ENCODE measurements at places on chromosomes 7 and 10. TPM values are rescaled to one million over a fixed set of nuclear protein-coding genes. Genes with fewer than 3 reads are reported as not detected.

- no peak overlapping the region for H3K4me3 ChIP-seq
- DNase-seq = no peak
- H3K4me1 ChIP-seq = no peaks in the 10 kb centered on the region
- H3K27ac ChIP-seq = no peak overlapping the region
- no peaks in the 10 kb centered on the region for H3K27me3 ChIP-seq
These were observed 68.0 kb downstream of the LANCL2 start for GRCh38 chr7:55432939-55433784.

DNA sequence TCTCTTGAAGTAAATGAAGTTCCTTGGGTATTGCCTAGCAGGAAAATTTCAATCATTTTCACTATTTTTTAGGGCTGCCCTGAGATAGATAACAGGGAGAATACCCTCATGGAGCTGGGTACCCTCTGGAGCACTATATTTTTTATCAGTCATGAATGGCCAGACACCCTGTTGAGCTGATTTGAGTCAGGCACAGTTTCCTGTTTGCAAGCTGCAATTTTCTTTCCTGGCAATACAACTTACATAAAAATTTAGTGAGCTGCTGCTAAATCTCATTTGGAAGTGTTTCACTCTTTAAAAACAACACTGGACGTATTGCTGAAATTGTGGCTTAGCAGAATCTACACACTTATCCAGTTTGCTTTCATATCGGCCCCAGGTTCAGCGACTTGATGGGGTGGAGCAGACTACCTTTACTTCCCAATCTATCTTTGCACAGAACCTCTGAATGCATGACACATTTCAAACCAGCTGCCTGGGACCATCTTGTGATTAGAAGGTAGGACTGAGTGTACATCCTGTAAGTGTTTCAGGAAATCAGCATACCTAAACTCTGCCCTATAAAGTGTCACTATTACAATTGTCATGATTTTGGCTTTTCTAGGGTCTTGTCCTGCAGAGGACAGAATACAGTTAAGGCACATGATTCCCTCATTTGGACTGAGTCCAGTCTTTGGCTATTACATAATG, 125.7 kb upstream of the FAM3C start:
- DNase-seq = no peak
- H3K4me1 ChIP-seq = no peaks in the 10 kb centered on the region
- H3K27ac ChIP-seq = no peak overlapping the region
- H3K4me3 ChIP-seq = no peak overlapping the region
- no peaks in the 10 kb centered on the region for H3K27me3 ChIP-seq

DNA sequence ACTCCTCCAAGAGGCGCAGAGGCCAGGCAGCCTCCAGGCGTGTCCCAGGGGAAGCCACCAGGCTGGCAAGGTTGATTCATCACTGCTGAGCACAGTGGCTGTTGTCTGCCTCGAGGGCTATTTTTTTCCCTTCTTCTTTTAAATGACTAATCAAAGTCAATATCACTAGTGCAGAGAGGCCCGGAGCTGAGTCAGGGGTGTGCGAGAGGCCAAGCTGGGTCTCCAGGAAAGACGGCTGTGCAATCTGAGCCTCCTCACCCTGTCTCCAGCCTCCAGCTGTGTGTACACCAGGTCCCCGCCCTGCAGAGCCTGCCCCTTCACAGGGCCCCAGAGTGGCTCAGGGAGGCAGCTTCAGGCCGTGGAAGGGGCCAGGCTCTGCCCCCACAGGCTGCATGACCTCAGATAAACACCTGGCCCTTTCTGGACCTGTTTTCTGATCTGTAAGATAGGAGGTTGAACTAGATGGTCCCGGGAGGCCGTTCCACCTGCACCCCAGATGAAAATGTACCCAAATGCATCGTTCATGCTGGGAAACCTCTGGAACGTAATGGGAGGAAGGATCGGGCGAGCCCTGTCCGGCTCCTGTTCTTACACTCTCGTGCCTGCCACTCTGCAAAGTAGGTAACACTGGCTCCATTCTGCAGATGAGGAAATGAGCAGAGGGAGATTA, 3.7 kb downstream of the STX1A start:
- no peak overlapping the region for H3K27ac ChIP-seq
- peaks cover 3% of the 10 kb centered on the region for H3K27me3 ChIP-seq
- no peaks in the 10 kb centered on the region for H3K36me3 ChIP-seq
- no peak for DNase-seq

DNA sequence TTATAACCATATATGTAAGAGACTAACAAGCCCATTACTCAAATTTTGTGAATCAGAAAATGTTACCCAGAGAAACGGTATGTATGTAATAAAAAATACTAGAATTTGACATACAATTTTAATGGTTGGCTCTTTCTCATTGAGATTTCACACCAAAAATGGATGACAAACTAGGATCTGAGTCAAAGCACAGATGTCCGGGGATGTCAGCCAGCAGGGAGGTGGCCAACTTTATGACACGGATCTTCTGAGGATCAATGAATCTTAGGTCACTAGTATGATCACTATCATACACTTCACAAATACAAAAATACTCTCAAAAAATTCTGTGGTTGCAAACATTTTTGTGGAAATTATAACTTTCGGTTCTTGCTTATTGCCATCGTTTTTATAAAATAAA, 173.5 kb upstream of the NFE2L3 start:
- H3K36me3 ChIP-seq = peaks cover 18% of the 10 kb centered on the region
- no peaks in the 10 kb centered on the region for H3K4me1 ChIP-seq
- no peak overlapping the region for H3K27ac ChIP-seq
- no peak for DNase-seq
- no peaks in the 10 kb centered on the region for H3K27me3 ChIP-seq
- no peak overlapping the region for H3K4me3 ChIP-seq

GRCh38 chr10:62811159-62811875, 4.8 kb downstream of the EGR2 start:
- no peak overlapping the region for H3K27ac ChIP-seq
- H3K4me1 ChIP-seq = no peaks in the 10 kb centered on the region
- DNase-seq = no peak
- peaks cover 18% of the 10 kb centered on the region for H3K27me3 ChIP-seq
- no peak overlapping the region for H3K4me3 ChIP-seq
- H3K36me3 ChIP-seq = peaks cover 14% of the 10 kb centered on the region

DNA sequence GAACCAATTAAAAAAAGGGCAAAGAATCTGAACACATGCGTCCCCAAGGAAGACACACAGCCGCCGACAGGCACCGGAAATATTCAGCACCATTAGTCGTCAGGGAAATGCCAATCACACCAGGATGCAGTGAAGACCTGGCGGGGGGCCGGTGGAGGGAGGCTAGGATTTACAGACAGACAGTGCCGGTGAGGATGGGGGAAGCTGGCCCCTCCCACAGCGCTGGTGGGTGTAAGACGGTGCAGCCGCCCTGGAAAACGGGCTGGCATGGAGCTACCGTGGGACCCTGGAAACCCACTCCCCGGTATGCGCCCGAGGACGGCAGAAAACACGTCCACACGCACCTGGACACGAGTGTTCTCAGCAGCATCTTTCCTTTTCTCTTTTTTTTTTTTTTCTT, 4.8 kb upstream of the ADAP1 start:
- no peaks in the 10 kb centered on the region for H3K36me3 ChIP-seq
- no peak overlapping the region for H3K4me3 ChIP-seq
- peak; percentile 38 for DNase-seq
- no peak overlapping the region for H3K27ac ChIP-seq

- H3K27me3 ChIP-seq = no peaks in the 10 kb centered on the region
- H3K36me3 ChIP-seq = no peaks in the 10 kb centered on the region
- H3K27ac ChIP-seq = no peak overlapping the region
These were observed 136.9 kb downstream of the SLIT1 start for GRCh38 chr10:97048649-97049427.

DNA sequence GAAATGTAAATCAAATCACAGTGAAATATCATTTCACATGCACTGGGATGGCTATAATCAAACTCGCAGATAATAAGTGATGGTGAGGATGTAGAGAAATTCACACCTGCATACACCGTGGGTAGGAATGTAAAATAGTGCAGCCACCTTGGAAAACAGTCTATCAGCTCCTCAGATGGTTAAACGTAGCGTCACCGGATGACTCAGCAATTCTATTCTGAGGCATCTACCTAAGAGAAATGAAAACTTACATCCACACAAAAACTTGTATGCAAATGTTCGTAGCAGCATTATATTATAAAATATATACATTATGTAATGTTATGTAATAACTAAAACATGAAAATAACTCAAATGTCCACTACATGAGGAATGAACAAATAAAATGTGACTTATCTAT, 38.9 kb downstream of the SH3PXD2A start:
- DNase-seq = no peak
- no peaks in the 10 kb centered on the region for H3K27me3 ChIP-seq
- H3K4me3 ChIP-seq = no peak overlapping the region
- no peaks in the 10 kb centered on the region for H3K4me1 ChIP-seq

DNA sequence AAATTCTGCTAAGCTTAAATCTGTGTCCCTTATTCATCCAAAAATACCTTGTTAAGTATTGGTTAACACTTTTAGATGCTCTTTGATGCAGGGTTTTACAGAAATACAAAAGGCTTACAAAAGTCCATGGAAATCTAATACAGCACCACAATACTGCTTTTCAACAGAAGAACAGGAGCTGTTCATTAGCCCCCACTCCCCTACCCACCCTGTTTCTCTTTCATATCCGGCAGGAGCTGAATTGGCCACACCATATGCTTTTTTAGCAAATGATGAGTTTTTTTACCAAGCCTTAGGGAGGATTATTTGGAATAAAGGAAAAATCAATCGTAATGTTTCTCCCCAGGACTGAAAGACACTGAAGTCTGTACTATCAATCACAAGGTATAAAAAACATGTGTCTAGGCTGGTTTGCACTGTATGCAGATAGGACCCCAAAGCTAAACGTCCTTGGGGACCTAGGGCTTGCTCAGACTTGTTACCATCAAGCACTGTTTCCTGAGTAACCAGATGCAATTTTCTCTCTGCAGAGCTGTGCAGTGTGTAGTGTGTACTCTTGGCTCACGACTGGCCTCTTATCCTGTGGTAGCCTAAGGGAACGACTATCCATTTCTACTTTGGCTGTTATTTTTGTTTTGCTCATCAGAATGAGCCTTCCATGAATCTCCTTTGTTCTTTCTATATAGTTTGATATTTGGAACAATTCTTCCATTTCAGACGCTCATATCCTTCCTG, 143.3 kb upstream of the LRGUK start:
- H3K4me3 ChIP-seq = no peak overlapping the region
- H3K27ac ChIP-seq = no peak overlapping the region
- no peaks in the 10 kb centered on the region for H3K4me1 ChIP-seq
- H3K36me3 ChIP-seq = no peaks in the 10 kb centered on the region
- no peak for DNase-seq

DNA sequence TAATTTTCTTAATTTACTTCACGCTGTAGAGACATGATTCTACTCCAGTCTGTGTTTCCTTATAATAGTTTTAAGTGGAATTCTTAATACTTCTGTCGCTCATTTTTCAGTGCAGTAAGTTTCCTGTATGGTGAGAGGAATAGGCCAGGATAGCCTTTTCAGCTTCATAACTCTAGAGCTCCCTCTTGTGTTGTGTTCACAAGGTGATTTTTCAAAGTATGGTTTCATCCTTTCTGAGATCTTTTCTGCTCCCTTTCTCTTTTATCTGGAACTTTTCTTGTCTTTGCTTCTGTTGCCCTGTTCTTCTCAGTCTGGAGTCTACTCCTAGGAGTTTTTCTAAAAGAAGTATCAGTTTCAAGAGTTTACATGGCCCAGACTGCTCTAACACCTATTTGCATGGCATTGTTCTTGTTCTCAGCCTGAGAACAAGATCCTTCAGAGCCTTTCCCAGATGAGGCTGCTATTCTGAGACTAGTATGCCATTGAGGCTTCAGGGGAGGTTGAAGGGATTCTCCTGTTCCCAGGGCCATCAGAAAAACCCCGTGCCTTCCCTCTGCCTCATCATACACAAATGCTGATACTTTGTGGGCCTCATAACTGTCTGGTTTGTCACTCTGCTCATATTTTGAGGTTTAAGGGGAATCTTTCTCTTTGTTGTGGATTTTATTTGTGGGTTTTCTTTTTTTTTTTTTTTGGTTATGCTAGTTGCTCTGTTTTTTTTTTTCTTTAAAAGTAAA, 21.8 kb downstream of the NET1 start:
- DNase-seq = no peak
- no peak overlapping the region for H3K4me3 ChIP-seq
- no peaks in the 10 kb centered on the region for H3K4me1 ChIP-seq
- H3K27me3 ChIP-seq = no peaks in the 10 kb centered on the region

DNA sequence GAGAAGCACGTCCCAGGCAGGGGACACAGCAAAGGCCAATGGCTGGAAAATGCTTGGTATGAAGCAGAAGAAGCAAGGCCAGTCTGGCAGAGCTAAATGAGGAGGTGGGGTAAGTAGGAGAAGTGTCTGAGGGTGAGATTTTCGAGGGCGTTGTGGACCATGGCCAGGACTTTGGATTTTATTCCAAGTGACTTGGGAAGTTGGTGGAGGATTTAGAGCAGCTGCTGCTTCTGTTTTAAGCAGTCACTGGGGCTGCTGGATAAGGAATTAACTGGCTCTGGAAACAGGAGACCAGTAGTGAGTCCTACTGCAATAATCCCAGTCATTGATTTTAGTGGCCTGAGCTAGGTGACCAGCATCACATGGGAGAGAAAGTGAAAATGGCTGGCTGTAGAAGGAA, 67.6 kb upstream of the GSDME start:
- H3K4me1 ChIP-seq = no peaks in the 10 kb centered on the region
- H3K36me3 ChIP-seq = no peaks in the 10 kb centered on the region
- H3K27me3 ChIP-seq = no peaks in the 10 kb centered on the region
- no peak overlapping the region for H3K27ac ChIP-seq
- DNase-seq = no peak

DNA sequence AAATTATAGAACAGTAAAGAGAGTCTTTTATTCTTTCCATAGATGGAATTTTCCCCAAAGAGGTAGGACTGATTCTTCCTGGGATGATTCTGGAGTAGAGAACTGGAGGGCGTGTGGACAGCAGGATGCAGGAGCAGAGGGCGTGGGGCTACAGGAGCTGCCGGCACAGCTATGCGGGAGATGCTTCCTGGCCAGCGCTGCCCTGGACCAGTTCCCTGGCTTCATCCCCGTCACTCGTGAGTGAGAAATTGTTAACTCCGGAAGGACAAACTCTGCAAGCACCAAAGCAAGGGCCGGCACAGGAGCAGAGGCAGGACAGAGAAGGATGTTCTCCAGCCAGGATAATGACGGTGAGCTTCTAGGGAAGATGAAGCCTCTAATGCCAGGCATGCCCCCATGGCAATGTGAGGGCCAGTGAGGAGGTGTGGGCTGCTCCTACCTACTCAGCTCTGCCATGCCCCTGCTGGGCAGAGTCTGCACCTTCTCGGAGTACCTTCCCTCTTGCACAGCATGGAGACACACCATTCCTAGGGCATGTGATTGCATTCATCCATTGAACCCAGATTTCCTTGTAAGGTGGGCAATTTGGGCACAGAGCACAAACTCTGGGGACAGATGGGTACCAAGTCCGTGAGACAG, 760.9 kb upstream of the IGFBP3 start:
- H3K27me3 ChIP-seq = no peaks in the 10 kb centered on the region
- no peak overlapping the region for H3K4me3 ChIP-seq
- no peak for DNase-seq
- no peak overlapping the region for H3K27ac ChIP-seq
- no peaks in the 10 kb centered on the region for H3K4me1 ChIP-seq

CPA4 gene
- total RNA-seq = not detected

LIPK gene
- total RNA-seq = not detected

TRIL gene
- total RNA-seq = 3.1 TPM

WNT8B gene
- total RNA-seq = not detected

TMEM176B gene
- total RNA-seq = 0.85 TPM

MRLN gene
- total RNA-seq = not detected

Data from H9 (cell line).